ENCODE measurements at places on chromosomes 2 and 18. TPM values are rescaled to one million over a fixed set of nuclear protein-coding genes. Genes with fewer than 3 reads are reported as not detected.

DNA sequence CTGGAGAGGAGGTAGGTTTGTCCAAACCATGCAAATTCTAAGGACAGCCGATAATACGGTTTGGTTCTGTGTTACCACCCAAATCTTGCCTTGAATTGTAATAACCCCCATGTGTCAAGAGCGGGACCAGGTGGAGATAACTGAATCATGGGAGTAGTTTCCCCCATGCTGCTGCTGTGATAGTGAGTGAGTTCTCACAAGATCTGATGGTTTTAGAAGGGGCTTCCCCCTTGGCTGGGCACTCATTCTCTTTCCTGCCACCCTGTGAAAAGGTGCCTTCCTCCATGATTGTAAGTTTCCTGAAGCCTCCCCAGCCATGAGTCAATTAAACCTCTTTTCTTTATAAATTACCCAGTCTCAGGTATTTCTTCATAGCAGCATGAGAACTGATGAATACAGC lies 295.2 kb downstream of the NBAS start:
- no peak for DNase-seq

GRCh38 chr2:25899404-25899970 lies 21.2 kb upstream of the ASXL2 start:
- no peak for DNase-seq

DNA sequence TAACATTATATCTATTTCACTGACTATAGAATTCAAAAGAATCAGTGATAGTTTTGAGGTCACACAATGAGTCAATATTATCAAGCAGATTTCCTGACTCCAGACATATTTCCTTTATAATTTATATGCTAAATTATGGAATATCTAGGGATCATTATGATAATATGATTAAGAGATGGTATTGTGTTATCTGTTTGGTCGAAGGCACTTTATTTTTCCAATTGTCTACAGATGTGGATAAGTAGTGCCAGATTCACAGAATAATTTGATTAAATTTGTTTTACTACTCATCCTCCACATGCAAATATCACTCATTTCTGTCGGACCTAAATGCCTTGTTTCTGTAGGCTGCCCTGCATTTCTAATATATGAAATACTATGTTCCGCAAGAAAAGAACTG lies 4.4 kb downstream of the ZNF804A start:
- no peak for DNase-seq

GRCh38 chr2:99863903-99864270 lies 278.5 kb downstream of the AFF3 start:
- DNase-seq, result no peak

- no peak for DNase-seq
These were observed 16.1 kb upstream of the MFSD2B start for GRCh38 chr2:23993736-23994269.

DNA sequence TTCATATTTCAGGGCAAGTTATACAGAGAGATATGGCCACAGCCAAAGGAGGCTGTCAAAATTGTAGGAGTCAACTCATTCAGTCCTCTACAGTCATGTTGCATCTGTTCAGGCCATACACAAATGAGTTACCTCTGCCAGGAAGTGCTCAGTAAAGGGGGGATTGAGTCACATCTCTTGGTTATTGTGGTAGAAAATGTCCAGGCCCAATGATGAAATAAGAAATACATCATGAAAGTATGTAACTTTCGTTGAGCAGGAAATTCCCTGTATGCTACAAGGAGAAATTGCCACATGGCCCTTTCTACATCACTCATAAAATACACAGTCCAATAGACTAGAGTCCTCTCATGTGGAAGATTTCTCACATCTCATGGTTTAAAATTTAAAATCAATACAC lies 103.9 kb upstream of the COL3A1 start:
- DNase-seq, result no peak

- DNase-seq, result peak; percentile 48
These were observed 114.5 kb upstream of the STPG4 start for GRCh38 chr2:47269316-47270232.

DNA sequence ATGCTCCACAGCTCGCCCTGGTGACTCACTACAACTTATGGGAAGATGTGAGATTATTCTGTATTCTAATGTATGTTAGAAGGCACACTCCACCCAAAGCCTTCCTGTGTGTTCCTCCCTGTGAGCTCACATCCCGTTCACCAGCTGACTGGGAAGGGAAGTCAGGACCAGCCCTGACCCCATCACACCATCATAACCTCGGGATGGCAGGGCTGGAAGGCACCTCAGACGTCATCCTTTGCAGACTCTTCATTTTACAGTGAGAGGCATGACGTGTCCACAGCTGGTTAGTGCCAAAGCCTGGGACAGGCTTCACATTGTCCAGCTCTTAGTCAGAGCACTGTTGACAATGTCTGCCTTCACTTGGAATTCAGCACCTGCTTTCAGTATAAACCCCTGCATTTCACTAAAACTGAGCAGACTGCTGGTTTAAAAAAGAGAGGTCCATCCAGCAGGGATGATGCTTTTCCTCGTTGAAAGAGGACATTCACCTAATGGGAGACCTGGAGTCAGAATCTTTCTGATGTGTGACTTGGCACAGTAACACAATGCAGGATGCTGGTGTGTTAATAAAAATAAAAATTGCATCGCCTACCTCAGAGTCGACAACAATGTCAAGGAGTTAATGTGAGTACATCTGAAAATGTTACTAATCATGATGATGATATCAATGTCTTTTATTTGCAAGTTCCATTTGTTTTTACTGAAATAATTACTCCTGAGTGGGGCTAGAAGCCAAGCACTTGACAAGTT lies 418.0 kb upstream of the TNP1 start:
- DNase-seq, result peak; percentile 28

DNA sequence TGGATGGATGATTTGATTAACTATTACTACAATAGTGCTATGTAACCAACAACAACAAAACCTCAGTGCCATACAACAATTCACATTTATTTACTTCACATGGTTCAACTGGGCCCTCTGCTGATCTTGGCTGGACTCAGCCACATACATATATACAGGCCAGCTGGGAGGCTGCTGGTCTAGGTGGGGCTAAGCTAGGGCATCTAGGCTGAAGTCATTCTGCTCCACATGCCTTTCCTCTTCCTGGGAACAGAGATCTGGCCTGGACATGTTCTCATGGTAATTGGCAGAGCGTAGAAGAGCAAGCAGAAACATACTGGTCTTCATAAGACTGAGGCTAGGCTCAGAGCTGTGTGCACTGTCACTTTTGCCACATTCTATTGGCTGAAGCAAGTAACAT lies 102.8 kb upstream of the RNF152 start:
- DNase-seq, result no peak

DNA sequence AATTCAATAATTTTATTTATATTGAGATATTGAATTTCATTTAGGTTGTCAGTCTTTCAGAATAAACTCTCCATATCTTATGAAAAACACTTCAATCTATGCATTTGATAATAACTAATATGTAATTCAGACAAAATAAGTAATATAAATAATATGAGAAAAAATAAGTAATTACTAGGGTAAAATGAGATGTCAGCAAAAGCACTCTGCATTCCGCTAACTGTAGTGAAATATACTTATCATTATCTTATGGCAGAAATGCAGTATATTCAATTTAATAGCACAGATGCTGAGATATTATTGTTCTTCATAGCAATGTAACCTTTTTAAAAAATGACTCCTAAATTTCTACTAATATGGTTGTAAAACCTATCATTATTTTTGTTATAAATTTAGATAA lies 606.2 kb upstream of the VRK2 start:
- no peak for DNase-seq

- DNase-seq, result no peak
These were observed 6.3 kb downstream of the YES1 start for GRCh38 chr18:805755-806110.

DNA sequence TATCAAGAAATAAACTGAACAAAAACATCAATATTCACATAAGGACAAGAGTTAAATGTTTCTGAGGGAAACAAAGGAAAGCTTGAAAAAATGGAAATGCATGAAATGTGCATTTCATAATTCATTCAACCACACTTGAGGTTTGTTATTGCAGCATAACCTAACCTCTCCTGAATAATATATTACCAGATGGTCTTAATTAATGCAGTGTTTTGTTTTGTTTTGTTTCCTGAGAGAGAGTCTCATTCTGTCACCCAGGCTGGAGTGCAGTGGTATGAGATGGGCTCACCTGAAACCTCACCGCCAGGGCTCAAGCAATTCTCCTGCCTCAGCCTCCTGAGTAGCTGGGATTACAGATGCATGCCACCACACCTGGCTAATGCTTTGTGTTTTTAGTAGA lies 139.9 kb upstream of the PIEZO2 start:
- DNase-seq, result no peak

DNA sequence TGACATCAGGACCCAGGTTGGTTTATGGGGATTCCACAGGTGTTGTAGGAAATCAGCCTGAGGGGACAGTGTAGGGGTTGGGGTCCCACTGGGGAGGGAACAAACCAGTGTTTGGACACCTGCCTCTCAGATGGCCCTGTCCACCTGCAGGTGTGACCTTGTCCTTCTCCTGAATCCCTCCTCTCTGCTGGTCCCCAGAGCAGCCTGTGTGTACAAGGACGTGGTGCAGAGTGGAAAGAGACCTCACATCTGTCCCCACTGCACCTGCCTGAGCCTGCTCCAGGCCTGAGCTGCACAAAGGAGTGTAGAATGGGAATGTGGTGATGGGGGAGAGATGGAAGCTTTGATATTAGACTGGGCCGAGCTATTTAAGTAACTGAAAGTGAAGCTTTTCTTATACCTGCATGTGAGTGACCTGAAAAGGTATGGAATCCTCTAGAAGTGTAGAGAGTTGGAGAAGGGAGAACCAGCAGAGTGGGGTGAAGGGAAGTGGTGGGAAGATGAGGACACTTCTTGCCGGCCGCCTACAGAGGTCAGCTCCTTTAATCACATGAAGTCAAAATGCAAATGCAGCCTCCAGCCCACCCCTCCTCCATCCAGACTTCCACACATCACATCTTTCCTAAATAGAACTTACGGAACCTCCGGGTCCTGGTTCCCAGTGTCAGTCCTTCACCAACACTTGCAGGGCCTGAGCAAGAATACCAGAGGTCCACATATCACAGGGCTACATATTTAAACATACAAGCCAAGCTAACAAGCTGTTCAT lies 89.3 kb upstream of the SMAD2 start:
- DNase-seq, result no peak

DNA sequence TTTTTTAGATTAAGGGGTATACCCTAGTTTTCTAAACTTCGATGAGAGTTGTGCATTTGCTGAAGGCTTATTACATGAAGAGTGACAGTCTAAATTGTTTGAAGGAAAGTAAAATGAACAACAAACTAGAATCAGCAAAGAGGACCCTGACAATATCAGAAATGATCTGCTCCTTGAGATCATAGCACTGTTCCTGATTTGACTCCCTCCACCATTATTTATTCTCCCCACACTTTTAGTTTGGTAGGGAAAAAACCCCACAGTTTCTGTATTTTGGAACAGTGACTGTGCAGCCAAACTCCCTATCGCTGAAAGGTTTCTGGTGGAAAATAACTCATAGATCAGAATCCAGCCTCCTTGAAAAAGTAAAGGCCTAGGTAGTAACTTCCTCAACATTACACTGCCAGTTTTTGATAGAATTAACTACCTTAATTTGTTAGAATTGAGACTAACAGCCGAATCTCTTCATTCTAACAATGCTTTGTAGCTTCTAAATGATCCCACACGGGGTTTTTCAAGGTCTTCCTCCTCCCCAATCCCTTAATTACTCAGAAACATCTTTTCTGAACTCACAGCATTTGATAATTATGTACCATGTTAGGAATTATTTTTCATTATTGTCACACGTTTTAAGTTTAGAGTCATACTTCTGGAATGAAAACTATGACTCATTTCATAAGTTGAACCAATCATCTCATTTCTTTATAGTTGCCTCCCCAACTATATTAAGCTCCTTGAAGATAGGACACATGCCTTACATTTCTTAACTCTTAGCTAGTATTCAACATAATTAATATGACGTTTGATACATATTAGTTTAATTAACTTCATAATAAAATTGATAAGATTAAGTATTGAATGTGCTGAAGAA lies 2.9 kb downstream of the MYL12A start:
- DNase-seq, result no peak

GRCh38 chr2:172056293-172056692 lies 29.0 kb upstream of the DLX1 start:
- DNase-seq, result no peak

The SLC4A5 gene
- 2.2 TPM for total RNA-seq

The ASTL gene
- total RNA-seq, result not detected

The LBX2 gene
- 0.52 TPM for total RNA-seq

The SGPP2 gene
- total RNA-seq, result 30.6 TPM

The IMPACT gene
- 20.5 TPM for total RNA-seq

The TUBB8B gene
- not detected for total RNA-seq

Measured in left ventricle myocardium superior (tissue), 1 donor.